ENCODE measurements at places on chromosomes 1 and 21.

DNA sequence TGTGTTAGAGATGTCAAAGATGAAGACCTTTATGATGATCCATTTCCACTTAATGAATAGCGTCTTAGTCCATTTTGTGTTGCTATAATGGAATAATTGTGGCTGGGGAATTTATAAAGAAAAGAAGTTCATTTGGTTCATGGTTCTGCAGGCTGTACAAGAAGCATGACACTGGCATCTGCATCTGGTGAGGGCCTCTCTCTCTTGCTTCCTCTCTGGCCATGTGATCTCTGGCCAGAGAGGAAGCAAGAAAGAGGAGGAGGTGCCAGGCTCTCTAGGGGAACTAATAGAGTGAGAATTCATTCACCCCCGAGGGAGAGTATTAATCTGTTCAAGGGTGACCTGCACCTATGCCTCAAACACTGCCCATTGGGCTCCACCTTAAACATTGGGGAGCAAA lies 242.8 kb downstream of the DISC1 start:
- DNase-seq: no peak

GRCh38 chr1:3869751-3870301 lies 12.6 kb downstream of the DFFB start:
- no peak for DNase-seq

GRCh38 chr1:102901996-102902395 lies 206.3 kb downstream of the COL11A1 start:
- no peak for DNase-seq

DNA sequence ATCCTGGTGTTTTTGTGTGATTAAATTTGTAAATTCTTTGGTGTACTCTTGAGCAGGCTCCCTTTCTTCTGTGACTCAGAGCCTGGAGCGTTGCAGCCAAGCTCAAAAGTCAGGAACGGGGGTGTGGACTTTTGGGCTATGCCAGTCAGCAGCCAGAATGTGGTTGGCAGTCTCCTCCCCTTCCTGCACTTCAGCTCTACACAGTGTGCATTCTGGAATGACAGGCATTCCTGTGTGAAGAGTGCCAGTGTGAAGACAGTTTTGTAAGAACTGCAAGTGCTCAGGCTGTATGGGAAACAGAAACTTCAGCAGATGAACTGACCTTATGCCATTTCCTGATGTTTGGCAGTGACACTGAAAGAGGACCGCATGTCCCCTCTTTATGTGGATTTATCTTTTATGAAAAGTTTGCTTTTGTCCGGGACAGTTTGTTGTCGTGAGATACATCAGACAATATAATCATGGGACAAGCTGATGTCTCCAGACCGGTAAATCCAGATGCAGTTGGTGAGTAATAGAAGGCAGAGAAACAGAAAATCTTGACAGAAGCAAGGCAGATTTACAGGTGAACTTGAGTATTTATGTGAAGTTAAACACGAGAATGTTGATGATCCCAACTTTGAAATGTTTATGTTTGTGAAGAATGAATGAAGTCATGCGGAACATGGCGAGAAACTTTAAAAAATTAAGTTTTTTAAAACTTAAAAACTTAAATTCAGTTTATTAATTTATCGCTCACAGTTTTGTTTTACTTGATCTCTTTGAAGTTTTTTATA lies 67.7 kb upstream of the RCC1 start:
- DNase-seq: no peak

- no peak for DNase-seq
Measured at GRCh38 chr21:34280389-34280795, 83.4 kb upstream of the KCNE2 start.

DNA sequence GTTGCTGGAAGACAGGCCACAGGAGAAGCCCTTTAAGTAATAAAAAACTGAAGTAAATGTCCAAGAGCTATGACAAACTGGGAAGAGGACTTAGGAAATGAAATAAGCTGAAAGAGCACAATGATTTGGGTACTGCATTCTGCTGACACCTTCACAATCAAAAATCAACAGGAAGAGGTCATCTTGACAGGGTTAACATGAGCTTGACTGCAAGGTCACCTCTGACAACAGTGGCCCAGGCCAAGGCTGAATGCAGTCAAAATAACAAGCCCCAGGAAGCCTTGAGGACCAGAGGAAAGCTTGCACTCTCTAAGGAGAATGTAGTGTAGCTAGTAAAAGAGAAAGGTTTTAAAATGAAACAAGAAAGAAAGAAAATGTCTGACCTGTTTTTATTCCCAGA lies 179.3 kb downstream of the SEC16B start:
- DNase-seq: no peak

GRCh38 chr21:45736690-45737484 lies 93.4 kb downstream of the PCBP3 start:
- no peak for DNase-seq

GRCh38 chr1:232932486-232933425 lies 17.7 kb upstream of the NTPCR start:
- DNase-seq: no peak
